ENCODE measurements at places on chromosomes 5 and 9.
A peak's percentile ranks its signal among the peaks of the same experiment; 100 is the strongest.

DNA sequence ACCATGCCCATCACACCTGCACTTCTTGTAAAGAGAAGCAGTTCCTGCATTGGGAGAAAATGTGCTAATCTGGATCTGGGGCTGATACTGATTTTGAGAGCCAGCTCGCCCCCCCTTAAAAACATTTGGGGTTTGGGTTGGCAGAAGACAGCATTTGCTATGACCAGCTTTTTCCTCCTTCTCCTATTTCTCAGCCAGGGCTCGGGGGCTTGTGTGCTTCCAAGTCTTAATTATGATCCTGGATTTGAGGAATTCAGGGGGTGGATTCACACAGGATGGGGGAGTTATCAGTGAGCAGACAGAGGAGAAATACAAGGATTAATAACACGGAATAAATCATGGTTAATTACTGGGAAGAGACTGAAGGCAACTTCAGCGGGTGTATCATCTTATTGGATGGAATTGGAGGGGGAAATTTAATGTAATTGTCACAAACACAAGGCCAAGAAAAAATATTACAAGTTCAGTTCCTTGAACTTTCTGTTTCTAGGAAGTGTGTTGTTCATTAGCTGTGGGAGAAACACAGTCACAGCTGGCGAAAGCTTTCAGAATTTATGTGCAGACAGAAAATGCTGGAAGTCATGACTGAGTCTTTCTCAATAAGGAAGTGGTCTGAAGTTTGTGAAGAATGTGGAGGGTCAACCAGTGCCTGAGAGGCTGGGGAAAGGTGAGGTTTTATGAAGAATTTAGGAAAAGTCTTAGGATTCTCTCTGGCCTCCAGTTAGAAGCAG lies 15.3 kb downstream of the C9orf152 start:
- DNase-seq, result peak; percentile 66

GRCh38 chr5:23648656-23649055 lies 141.2 kb downstream of the PRDM9 start:
- no peak for DNase-seq

GRCh38 chr9:21988056-21988990 lies 5.9 kb downstream of the CDKN2A start:
- DNase-seq, result no peak

DNA sequence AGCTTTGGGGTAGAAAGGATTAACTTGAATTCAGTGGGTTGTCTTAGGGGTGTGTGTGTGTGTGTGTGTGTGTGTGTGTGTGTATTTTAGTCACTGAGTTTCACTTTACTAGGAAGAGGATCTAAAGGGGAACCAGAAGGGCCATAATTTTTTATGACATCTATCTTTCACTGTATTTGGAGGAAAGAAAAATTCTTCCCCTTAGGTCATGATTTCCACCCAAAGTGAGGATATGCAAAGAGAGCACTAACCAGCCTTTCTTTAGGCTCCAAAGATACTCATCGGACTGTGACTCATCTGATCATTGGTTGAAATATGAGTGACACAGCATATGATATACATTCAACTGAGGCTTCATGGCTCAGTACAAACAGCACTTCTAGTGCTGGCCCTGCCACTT lies 75.2 kb upstream of the RASGRF2 start:
- DNase-seq, result no peak

All from kidney epithelial cell (primary cell).